ENCODE measurements at places on chromosomes 7 and 10. TPM values are rescaled to one million over a fixed set of nuclear protein-coding genes. Genes with fewer than 3 reads are reported as not detected.

PNLIPRP3 gene
- not detected for total RNA-seq

SHTN1 gene
- total RNA-seq: 32.3 TPM

ADRB1 gene
- total RNA-seq: 0.47 TPM

TEX47 gene
- not detected for total RNA-seq

HOGA1 gene
- 7.9 TPM for total RNA-seq

GPNMB gene
- 6.1 TPM for total RNA-seq

EBLN1 gene
- not detected for total RNA-seq

VIPR2 gene
- total RNA-seq: not detected

HACD1 gene
- total RNA-seq: 13.2 TPM

DNA sequence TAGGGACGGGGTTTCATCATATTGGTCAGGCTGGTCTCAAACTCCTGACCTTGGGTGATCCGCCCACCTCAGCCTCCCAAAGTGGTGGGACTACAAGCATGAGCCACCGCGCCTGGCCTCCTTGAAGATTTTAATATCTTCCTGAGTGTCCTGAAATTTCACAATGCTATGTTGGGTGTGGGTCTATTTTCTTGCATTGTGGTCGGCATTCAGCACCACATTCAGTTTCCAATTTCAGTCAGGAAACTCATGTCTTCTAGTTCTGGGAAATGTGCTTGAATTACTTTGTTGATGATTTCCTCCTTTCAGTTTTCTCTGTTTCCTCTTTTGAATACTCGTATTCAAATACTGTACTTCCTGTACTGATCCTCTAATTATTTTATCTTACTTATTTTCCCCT, 49.3 kb upstream of the IL6 start:
- no peak for DNase-seq

DNA sequence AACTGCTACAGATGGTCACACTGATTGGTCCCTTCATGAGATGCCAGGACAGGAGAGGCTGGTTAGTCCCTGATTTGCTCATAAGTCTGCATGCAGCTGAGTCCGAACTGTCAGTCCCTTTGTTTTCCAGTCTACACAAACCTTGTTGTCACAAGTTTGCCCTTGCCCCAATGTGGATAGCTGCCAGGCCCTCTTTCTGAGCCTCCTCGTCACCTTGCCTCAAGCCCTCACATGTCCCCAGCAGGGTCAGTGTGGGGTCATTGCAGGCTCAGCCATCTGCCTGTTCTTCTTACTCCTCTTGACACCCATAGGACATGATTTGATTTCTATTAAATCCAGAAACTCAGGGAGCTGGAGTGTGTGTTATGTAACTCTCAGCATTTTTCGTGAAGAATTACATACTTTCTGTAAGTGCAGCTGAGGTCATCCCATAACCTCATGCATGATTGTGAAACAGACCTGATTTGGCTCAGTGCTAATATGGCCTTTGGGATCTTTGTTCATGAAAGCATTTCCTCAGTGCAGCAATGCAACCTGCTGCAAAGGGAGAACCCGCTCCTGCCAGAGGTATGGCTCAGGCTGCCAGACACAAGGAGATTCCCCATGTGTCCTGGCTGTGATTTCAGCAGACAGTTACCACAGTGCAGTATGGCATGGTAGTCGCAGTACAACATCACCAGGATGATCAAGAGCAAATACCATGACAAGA, 70.0 kb upstream of the ZMIZ2 start:
- no peak for DNase-seq

DNA sequence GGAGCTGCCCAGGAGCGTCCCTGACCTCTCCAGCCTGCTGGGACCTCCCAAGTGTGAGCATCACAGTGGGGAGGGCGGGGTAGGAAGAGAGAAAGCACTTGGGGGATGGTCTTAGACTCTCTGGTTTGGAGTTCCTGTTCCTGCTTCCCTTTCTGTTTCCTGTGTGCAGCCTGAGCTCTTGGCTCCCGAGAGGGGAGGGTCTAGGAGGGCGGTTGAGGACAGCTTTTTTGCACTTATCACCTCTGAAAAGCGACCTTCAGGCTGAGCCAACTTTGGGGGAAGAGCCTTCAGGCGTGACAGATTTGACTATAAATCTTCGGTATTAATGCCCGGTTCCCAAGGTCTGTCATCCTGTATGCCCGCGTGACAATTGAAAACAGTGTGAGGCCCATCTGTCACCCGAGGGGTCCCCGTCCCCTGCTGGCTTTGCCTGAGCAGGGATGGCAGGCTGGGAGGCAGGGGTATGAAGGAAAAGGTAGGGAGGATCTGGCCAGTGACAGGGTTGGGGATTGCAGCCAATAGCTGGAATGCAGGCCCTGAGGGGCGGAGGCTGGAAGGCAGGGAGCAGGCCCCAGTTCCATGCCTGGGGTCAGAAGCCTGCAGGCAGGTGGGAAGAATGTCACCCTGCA, 78.6 kb downstream of the CDH23 start:
- no peak for DNase-seq

GRCh38 chr10:31099664-31100063, 68.0 kb upstream of the ZNF438 start:
- peak; percentile 91 for DNase-seq

DNA sequence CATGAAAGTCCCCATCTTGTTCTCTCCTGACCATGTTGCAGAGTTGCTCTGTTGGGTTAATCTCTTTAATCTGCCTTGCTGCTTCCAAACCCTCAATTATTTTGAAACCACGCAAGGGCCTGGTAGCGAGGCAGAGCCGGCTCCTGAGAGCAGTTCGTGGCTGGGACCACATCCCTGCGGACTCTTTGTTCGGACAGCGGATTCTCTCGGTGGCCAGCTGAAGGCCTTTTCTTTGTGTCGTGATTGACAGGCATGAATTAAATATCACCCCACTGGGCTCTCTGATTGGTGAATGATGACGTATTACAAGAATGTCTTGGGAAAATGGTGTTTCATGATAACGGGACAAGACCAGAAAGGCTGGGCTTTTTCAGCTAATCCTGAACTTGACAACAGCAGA, 66.9 kb upstream of the ARHGAP21 start:
- DNase-seq: no peak

- peak; percentile 75 for DNase-seq
Measured at GRCh38 chr10:80171248-80171660, 34.1 kb downstream of the ANXA11 start.

DNA sequence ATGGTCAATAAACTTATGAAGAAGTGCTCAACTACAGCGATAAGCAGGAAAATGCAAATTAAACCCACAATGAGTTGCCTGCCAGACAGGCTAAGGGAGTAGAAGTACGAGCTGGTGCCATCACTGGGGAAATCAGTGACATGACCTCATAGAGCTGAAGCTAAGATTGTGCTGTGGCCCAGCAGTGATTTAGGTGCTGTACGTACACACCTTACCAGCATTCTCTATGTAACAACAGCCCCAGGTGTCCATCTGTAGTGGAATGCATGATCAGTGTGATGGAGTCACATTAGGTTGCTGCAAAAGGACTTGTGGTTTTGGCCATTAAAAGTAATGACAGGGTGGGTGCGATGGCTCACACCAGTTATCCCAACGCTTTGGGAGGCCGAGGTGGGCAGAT, 5.7 kb upstream of the TECPR1 start:
- DNase-seq: no peak

GRCh38 chr10:52121688-52122087, 192.4 kb upstream of the DKK1 start:
- no peak for DNase-seq

DNA sequence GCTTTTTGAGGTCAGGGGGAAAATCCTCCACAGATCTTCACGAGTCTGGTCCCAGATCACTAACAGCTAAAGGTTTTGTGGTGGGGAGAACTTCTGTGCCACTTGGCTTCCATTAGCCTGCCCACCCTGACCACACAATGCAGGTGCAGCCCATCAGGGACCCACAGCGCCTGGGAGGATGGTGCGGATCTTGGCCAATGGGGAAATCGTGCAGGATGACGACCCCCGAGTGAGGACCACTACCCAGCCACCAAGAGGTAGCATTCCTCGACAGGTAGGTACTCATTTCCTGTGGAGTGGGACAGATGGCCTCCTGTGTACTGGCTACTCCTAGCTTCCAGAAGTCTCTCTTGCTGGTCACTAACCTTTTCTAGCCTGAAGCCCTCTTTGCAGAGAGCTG, 1.5 kb downstream of the FAM241B start:
- no peak for DNase-seq

DNA sequence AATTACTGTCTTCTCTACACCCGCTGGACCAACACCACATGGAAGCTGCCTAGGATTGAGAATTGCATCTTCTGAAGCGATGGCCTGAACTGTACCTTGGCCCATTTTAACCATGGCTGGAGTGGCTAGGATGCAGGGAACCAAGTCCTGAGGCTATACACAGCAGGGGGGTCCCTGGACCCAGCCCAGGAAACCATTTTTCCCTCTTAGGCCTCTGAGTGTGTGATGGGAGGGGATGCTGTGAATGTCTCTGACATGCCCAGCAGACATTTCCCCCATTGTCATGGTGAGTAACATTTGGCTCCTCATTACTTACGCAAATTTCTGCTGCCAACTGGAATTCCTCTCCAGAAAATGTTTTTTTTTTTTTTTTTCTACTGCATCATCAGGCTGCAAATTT, 822.7 kb downstream of the PCDH15 start:
- DNase-seq: no peak

- DNase-seq: no peak
Measured at GRCh38 chr10:49745756-49746155, 16.4 kb downstream of the OGDHL start.

DNA sequence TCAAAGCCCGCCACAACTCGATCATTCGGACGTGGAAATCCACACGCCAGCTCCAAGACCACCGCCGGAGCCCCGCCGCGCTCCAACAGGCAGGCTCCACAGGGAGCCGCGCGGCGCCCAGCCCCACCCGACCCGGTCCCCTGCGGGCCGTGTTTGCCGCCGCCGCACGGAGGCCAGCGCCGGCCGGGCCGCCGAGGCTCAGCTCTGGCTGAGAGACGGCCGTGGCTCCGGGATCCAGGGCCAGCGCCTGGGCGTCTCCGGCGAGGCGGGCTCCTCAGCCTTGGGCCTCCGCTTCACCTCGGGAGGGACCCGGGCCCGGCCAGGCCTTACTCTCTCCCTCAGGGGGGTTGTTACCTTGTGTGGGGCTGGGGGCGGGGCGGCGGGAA, 333 bp downstream of the SMNDC1 start:
- no peak for DNase-seq

GRCh38 chr7:44461387-44461786, 29.1 kb downstream of the NUDCD3 start:
- no peak for DNase-seq

DNA sequence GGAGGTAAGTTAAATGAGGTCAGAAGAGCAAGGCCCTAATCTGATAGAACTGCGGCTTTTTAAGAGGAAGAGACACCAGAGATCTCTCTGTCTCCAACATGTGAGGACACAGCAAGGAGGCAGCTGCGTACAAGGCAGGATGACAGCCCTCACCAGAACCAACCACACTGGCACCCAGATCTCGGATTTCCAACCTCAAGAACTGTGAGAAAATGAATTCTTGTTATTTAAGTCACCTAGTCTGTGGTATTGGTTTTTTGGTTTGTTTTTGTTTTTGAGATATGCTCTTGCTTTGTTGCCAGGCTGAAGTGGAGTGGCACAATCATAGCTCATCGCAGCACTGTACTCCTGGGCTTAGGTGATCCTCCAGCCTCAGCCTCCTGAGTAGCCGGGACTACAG, 127.2 kb downstream of the DLG5 start:
- no peak for DNase-seq

DNA sequence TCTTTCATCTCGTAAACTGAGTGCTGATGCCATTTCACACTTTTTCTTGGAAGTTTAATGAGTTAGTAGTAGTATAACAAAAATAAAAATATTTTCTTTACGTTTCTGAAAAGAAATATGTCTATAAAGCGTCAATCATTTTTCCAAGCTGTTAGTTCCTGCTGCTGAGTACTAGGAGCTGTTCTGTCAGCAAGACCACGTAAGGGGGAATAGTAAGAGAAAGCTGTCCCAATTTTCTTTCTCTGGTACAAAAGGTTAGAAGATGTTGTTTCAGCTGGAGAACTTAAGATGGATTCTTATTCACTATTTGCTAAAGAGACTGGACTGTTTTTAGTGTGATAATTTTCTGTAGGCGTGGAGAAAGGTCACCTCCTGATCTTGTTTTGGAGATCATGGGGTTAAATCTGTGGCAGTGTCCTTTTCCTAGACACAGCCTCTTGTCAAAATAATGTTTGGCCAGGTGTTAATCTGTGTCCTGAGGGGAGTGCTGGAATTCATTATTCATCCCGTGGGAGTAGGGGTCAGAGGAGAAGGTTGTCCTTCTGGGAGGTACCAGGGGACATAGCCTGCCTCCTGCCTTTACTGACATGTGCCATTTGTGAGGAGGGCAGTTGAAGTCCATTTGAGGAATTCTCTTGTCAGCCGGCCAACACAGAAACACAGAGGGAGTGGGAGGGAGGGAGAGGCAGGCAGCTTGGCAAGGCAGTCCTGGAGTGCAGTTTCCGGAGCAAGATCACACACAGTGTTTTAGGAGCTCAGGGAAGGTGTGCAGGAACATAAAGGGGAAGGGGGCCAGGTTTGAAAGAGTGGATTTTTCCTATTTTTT, 368.7 kb downstream of the AUTS2 start:
- DNase-seq: no peak

DNA sequence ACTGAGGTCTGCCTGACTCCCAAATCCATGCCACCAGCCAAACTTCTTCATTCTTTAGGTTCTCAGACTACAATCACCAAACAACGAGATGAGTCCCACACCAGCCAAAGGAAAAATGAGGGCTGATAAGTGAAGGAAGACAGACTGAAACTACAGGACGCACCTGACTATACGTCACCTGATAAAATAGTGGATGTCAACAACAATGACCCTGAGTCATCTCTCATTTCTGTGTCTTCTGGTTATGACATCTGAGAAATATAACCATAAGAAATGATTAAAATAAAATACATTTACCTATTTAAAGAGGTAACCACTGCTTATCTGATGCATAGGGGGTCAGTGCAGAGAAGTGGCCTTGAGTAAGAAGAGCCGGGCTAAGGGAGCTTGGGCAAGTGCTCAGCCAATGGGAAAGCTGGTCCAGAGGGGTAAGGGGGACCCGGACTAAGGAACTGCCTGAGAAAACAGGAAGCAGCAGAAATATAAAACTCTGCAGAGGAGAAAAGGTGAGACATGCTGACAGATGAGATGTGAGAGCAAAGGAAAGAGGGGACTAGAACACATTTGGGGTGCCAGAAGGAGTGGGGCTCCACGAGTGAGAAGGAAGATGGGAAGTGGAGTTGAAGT, 51.8 kb downstream of the HIPK2 start:
- no peak for DNase-seq

- DNase-seq: no peak
Measured at GRCh38 chr7:23247603-23248335, 1.2 kb downstream of the GPNMB start.
